ENCODE measurements at places on chromosomes 1 and 21.

DNA sequence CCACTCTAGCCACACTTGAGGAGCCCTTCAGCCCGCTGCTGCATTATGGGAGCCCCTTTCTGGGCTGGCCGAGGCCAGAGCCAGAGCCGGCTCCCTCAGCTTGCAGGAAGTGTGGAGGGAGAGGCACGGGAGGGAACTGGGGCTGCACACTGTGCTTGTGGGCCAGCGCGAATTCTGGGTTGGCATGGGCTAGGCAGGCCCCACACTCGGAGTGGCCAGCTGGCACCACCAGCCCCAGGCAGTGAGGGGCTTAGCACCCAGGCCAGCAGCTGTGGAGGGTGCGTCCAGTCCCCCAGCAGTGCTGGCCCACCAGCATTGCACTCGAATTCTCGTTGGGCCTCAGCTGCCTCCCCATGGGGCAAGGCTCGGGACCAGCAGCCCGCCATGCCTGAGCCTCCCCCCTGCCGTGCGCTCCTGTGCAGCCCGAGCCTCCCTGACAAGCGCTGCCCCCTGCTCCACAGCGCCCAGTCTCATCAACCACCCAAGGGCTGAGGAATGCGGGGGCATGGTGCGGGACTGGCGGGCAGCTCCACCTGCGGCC is 785.9 kb upstream of the TPTE start:
- DNase-seq: no peak

- no peak for DNase-seq
Measured at GRCh38 chr1:21216835-21217811, 40.4 kb upstream of the EIF4G3 start.

DNA sequence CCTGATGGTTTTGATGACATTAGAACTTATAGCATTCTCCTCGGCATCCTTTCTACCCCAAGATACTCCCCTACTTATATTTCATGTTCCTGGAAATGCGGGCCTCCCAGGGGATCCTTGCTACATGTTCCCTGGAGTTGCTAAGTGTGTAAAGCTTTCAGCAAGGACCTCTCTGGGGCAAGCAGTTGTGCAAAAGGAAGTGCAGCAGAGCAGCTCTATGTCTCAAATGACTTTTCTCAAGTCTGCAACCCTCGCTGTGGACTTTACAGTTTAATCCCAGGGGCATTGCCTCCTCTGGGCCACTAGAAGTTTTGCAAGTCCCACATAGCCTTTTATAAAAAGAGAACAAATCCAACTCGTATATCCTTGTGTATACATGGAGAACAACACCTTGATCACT is 20.8 kb upstream of the MNDA start:
- no peak for DNase-seq

DNA sequence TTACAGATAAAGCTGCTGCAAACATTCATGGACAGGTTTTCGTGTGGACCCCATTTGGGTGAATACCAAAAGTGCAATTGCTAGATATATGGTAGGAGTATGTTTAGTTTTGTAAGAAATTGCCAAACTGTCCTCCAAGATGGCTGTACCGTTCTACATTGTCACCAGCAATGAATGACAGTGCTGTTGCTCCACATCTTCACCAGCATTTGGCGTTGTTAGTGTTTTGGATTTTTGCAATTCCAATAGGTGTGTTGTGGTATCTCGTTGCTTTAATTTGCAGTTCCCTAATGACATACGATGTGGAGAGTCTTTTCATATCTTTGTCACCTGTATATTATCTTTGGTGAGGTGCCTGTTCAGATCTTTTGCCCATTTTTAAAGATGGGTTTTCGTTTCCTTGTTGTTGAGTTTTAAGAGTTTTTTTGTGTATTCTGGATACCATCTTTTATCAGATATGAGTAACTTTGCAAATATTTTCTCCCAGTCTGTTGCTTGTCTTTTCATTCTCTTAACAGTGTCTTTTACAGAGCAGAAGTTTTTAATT is 12.1 kb downstream of the CATSPERE start:
- no peak for DNase-seq

DNA sequence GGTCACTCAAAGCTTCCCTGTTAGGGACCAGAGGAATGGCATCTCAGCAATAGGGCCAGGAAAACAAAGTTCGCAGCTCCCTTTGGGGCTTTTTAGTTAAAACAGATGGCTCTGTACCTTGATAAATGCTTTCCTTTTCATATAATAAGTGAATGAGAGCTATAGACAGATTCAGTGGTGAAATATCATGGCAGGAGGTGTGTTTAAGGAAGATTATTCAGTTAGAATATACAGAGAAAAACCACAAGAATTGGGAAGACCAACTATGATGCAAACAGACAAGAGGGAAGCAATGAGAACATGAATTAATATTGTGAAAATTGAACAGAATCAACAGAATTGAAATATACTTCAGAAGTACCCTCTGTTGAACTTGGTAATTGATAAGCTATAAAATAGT is 379.4 kb downstream of the PLPP3 start:
- DNase-seq: no peak

DNA sequence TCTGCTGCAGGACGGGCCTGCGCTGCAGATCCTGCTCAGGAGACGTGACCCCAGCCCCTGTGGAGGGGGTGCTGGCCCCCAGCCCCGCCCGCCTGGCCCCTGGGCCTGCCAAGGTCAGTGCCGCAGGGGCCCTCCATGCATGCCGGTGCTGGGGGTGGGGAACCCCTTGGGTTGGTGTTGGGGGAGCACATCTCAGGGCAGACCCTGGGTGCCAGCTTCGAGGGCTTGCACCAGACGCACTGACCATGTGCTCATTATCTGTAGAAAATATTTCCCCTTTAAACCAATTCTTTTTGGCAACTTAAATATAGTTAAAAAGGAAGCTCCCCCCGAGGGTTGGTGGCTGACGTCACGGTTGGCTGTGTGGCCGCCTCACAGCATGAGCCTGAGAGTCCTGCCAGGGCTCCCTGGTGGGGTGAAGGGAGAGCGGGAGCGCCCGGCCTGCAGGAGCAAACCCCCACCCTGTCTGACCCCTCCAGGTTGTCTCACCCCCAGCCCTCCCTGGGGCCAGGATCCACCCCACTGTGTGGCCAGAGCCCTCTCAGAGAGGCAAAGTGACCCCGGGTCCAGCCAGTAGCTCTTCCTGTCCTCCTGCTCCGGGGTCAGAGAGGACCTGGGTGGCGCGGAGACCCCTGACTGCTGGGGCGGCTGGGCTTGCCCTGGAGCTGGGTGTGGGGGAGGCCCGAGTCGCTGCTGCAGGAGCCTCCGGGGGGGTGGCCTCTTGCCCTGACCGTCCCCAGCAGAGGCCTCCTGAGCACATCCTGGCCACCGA is 5.3 kb upstream of the PFKL start:
- no peak for DNase-seq

- no peak for DNase-seq
Measured at GRCh38 chr1:211734359-211734758, 58.9 kb upstream of the NEK2 start.

DNA sequence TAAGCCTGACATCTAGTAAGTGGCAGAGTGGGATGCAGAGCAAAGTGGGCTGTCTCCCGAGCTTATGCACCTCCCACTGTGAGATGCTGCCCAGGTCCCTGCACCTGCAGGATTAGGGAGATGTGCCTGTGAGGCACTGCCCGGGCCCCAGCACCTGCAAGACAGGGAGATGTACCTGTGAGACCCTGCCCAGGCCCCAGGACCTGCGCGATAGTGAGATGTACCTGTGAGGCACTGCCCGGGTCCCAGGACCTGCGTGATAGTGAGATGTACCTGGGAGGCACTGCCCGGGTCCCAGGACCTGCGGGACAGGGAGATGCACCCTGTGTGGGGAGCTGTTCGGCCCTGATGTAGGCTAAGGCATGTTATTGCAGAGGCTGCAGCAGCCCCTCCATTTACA is 622.8 kb downstream of the PTPRU start:
- DNase-seq: no peak

- no peak for DNase-seq
Measured at GRCh38 chr21:17416139-17416538, 96.7 kb upstream of the CXADR start.

DNA sequence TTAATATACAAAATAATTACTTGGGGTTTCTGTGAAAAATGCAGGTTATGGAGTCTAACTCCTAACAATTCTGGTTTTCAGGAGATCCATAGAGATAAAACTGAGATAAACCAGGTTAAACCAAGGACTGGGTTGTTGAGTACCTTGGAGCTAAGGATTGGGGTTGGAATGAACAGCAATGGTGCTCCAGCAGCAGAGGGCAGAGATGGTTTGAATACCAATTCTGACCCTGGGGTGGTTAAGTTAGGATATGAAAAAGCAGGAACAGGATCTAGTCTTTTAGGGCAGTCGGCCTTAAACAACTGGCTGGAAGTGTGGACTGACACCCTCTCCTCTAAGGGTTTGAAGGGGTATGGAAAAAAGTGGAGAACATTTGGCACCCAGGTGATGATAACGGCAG is 53.0 kb downstream of the UROD start:
- no peak for DNase-seq

DNA sequence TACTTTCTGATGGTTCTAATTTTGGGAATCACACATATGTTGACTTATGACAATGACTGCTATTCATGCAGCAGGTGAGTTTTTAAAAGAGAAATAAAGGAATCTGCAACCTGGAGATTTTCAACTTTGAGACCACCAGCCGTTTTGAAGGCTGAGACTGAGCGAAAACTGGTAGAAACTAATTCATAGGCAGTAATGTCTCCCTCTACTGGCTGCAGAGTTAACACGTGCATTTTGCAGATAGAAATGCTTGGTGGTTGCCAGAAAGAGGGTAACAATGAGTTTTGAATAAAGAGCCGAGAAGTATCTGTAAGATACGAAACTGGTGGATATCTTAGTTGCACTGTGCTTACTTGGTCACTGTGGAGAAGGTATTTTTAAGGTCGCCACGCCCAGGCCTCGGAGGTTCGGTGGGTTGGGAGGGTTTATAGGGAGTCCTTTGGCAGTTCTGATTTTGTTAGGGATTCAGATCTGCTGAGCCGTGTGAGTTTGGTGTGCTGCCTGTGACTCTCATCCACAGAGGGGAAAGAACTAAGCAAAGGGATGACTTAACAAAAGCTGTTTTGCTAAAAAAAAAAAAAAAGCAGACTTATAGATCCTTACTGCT is 83.0 kb downstream of the RYR2 start:
- DNase-seq: no peak

- DNase-seq: no peak
Measured at GRCh38 chr1:44068442-44068921, 37.2 kb upstream of the SLC6A9 start.

GRCh38 chr1:23868557-23869016 is 497 bp upstream of the FUCA1 start:
- DNase-seq: no peak

DNA sequence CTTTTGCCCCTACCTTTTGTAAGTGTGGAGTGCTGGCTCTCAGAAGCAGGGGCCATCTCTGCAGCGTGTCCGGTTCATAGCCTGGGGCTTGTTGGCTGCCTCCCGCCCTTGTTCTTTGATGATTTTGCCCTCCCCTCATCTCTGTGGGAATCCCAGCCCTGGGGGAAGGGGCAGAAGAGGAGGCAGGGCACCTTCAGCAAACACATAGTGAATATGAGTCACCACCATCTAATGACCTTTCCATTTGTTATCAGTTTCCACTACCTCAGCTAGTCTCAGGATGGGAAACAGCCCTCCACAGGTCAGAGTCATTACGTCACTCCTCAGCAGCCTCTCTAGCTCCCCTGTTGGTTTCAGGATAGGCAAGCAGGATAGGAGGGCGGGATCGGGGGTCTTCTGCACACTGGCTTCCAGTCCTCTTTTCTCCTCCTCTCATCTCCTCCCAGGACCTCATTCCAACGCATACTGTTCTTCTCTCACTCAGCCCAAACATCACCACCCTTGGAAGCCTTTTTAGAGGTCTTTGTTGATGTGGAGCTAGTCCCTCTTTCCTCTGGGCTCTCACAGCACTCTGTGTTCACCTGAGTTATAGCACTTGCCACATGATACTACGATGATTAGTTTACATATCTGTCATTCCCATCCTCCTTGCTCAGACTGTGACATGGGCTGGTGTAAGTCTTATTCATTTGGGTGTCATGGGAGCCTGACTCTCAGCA is 15.8 kb downstream of the GADD45A start:
- DNase-seq: no peak

DNA sequence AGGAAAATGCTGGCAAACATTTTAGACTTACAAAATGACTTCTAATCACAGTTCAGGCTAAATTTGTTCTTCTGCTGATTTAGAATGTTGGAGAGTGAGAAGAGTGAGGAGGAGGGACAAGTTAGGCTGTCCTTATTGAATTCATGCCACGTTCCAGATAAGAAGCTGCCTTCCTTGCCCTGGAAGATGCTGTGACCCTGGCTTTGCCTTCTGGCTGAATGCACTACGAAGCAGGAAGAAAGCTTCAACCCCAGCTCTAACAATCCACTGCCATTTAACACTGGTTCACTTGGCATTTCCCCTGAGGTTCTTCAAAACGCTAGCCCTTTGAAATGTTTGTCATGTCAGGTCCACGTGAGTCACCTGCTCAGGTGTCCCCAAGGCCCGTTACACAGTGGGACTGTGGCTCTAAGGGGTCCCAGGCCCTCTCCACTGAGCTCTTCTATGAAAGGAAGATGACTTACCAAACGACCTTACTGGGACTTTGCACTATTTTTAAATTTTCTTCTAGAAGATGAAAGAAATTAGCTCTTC is 30.0 kb upstream of the LRRC8C start:
- no peak for DNase-seq

GRCh38 chr1:203464226-203464625 is 11.4 kb upstream of the PRELP start:
- DNase-seq: no peak

GRCh38 chr1:153763365-153764225 is 11.6 kb upstream of the SLC27A3 start:
- DNase-seq: no peak

- no peak for DNase-seq
Measured at GRCh38 chr1:230839173-230839572, 29.1 kb downstream of the C1orf198 start.

GRCh38 chr1:229199261-229200243 is 71.4 kb upstream of the RAB4A start:
- no peak for DNase-seq

- DNase-seq: peak; percentile 3
Measured at GRCh38 chr21:21029164-21029563, 31.0 kb downstream of the NCAM2 start.

DNA sequence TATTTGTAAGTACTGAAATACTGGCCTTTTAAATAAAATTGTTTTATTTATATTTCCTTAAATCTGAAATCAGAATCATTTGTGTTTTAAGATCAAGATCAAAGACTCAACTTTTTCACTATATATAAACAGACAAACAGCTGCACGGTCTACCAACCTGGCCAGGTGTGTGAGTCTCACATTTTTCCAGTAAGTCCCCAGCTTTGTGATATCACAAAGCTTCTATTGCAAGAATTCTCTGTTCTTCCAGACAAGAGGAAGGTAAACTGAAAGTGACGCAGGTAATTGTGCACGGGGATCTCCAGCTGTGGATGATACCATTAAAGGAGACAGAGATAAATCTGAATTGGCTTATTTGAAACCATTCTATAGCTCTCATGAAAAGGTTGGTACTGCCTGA is 41.2 kb upstream of the CYP2J2 start:
- no peak for DNase-seq

DNA sequence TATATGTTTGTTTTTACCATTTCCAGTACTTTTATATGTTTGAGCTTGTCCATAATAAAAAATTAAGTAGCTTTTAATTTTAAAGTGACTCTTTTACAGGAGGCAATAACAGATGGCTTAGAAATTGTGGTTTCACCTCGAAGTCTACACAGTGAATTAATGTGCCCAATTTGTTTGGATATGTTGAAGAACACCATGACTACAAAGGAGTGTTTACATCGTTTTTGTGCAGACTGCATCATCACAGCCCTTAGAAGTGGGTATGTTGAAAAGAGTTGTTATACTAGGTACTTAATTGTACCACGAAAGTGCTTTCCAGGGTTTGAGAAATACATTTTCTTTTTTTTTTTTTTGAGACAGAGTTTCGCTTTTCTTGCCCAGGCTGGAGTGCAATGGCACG is 46.1 kb downstream of the RNF2 start:
- peak; percentile 62 for DNase-seq

GRCh38 chr1:168709405-168710363 is 19.3 kb downstream of the DPT start:
- DNase-seq: no peak
